Activated CD4-positive, CD25-positive, alpha-beta regulatory T cell (primary cell): ENCODE measurements at places on chromosomes 16 and 17.

- no peak for DNase-seq
These were observed 8.4 kb downstream of the SLC16A3 start for GRCh38 chr17:82237083-82237745.

- no peak for DNase-seq
These were observed 58.1 kb downstream of the ZFHX3 start for GRCh38 chr16:72989579-72990551.

DNA sequence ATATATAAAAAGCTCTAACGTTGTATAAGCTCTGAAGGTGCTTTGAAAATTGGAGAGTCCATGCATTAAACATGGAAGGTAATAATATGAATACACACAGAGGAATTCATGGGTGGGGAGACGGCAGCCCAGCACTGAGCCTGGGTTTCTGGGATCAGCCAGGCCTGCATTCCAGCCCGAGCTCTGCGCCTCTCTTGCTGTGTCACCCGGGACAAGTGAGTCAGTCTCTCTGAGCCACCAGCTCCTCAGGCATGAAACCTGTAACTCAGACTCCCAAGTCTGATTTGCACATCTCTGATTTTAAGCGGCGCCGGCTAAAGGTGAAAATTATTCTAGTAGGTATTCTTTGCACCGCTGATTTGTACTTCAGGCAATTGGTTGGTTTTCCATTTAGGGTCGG is 238.8 kb downstream of the MRTFB start:
- no peak for DNase-seq

- DNase-seq, result no peak
These were observed 79.6 kb upstream of the CLEC18B start for GRCh38 chr16:74500907-74501306.

- no peak for DNase-seq
These were observed 5.1 kb downstream of the GDPD3 start for GRCh38 chr16:30108059-30108850.

- peak; percentile 25 for DNase-seq
These were observed 565 bp downstream of the WDR45B start for GRCh38 chr17:82647593-82648164.

- no peak for DNase-seq
These were observed 133.7 kb downstream of the GSG1L start for GRCh38 chr16:27929818-27930217.

- DNase-seq, result no peak
These were observed 14.7 kb upstream of the C16orf82 start for GRCh38 chr16:27052007-27052406.

DNA sequence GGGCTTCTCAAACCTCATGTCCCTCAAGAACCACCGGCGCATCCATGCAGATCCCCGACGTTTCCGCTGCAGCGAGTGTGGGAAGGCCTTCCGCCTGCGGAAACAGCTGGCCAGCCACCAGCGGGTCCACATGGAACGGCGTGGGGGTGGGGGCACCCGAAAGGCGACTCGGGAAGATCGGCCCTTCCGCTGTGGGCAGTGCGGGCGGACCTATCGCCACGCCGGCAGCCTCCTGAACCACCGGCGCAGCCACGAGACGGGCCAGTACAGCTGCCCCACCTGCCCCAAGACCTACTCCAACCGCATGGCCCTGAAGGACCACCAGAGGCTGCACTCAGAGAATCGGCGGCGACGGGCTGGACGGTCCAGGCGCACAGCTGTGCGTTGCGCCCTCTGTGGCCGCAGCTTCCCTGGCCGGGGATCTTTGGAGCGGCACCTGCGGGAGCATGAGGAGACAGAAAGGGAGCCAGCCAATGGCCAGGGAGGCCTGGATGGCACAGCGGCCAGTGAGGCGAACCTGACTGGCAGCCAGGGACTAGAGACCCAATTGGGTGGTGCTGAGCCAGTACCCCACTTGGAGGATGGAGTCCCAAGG is 5.9 kb downstream of the ZNF646 start:
- DNase-seq, result no peak

GRCh38 chr16:30335598-30336474 is 19.3 kb downstream of the CD2BP2 start:
- no peak for DNase-seq

DNA sequence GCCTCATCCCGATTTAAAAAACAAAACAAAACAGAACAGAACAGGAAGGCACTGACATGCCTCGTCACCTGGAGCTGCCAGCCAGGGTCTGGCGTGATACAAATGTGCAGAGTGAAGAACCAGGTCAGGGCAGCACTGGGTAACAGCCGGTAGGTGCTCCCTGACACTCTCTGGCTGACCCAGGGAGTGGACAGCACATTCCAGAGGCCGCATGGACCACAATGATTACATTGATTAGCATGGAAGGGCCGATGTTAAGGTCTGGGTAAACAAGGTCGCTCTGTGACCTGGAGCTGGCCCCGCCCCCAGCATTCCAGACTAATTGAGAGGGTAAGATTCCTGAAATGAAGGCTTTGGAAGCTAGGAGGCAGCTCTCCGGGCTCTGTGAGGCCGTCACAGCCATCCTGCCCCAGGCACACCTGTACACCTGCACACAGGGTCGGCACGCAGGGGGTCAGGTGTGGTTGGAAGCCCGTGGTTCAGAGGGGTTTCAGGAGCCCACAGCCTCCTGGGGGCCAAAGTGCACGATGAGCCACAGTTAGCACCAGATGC is 21.4 kb downstream of the PIEZO1 start:
- DNase-seq, result no peak

- no peak for DNase-seq
These were observed 324.0 kb downstream of the SNX29 start for GRCh38 chr16:12300490-12300889.

DNA sequence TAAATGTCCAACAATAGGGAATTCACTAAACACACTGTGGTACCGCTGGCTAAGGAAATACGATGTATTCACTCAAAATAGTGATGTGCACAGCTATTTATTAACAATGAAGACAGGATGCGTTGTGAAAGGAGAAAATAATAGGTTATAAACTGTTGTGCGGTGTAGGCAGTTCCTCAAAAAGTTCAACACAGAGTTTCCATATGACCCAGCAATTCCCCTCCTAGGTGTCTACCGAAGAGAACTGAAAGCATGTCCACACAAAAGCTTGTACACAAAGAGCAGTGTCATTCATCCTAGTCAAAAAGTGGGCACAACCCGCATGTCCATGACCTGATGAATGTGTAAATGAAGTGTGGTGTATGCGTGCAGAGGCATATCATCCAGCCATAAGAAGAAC is 1.2 kb upstream of the CES1 start:
- DNase-seq, result no peak

GRCh38 chr16:81018496-81018895 is 11.5 kb downstream of the CENPN start:
- no peak for DNase-seq

DNA sequence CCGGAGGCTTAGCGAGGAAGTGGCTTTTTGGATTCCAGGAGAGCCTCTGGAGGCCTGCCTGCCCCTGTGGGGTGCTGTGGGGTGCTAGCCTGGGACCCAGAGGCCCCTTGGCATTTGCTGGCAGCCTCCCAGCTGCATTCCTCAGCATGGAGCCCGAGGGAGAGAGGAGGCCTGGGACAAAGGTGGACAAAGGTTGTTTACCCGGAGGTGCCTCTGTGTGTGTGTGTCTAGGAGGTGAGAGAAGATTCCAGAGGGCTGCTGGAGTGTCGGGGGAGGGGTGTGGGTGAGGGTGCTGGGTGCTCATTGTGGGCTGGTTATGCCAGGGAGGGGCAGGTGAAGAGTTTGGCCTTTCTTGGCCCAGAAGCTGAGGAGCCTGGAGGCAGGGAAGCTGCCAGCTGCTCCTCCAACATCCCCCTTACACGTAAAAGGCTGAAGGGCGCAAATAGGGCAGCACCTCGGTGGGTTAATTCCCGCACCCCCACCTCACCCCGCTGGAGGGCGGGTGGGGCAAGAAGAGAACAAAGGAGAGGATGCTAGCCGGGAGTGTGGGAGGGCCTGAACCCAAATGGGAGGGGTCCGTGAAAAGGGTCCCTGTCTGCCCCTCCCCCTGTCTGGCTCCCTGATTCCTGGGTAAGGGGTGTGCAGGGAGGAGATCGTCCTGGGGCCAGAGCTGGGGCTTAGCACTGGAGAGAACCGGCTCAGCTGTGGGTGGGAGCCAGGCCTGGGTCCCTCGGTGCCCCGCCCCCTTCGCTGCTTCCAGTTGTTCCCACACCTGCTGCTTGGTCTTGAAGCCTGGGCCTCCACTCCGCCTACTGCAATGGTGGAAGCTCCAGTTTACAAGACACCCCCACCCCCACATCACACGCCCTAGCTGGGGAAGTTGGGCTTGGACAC is 9.9 kb downstream of the HEXIM2 start:
- no peak for DNase-seq

- no peak for DNase-seq
These were observed 79.3 kb downstream of the BANP start for GRCh38 chr16:88030498-88030897.

- DNase-seq, result no peak
These were observed 106.9 kb downstream of the RGS9 start for GRCh38 chr17:65243838-65244625.

DNA sequence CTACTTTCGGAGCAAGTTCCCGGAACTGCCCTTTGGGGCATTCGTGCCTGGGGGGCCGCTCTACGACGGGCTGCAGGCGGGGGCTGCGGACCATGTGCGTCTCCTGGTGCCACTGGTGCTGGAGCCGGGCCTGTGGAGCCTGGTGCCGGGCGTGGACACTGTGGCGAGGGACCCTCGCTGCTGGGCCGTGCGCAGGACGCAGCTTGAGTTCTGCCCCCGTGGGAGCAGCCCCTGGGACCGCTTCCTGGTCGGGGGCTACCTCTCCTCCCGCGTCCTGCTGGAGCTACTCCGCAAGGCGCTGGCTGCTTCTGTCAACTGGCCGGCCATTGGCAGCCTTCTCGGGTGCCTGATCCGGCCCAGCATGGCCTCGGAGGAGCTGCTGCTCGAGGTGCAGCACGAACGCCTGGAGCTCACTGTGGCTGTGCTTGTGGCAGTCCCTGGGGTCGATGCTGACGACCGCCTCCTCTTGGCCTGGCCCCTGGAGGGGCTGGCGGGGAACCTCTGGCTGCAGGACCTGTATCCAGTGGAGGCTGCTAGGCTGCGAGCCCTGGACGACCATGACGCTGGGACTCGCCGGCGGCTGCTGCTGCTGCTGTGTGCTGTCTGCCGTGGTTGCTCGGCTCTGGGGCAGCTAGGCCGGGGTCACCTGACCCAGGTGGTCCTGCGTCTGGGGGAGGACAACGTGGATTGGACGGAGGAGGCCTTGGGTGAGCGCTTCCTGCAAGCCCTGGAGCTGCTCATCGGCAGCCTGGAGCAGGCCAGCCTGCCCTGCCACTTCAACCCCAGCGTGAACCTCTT is 3.6 kb downstream of the MIEF2 start:
- no peak for DNase-seq

- DNase-seq, result no peak
These were observed 8.0 kb downstream of the HS3ST3A1 start for GRCh38 chr17:13593757-13594156.

GRCh38 chr17:40470932-40471828 is 27.9 kb downstream of the IGFBP4 start:
- no peak for DNase-seq

GRCh38 chr17:36060816-36061215 is 3.3 kb upstream of the CCL18 start:
- no peak for DNase-seq

- no peak for DNase-seq
These were observed 183.1 kb upstream of the COX10 start for GRCh38 chr17:13885953-13886889.

DNA sequence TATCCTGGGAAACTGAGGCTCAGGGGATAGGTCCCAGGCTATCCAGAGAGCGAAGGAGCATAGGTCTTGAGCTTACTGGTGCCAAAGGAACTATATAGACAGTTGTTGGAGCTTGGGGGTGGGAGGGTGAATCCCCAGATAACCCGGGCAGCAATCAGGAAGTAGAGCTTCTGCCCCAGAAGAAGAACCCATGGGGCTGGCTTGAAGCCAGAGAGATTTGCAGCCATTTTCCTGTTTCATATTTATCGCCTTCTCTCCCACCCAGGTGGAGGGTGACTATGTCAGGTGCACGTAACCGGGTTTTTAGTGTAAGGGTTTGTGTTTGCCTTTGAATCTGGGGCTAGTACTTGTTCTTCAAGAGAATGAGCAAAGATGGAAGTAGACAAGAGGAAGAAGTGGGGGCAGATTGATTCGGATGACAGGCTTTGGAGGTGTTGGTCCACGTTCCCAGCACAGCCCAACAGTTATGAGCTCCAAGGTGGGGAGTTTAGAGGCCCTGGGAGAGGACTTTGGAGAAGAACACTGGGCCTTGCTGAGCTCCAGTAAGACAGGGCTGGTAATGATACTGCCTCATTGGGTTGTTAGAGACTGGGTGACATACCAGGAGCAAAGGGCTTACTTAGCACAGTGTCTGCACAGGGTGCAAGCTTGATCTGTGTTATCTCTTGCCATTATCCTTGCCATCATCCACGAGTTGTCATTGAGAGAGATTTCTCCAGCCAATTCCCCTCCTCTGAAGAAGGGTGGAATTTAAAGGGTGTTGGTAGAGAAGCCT is 145.6 kb downstream of the CCDC182 start:
- DNase-seq, result peak; percentile 10

GRCh38 chr17:63390090-63390489 is 56.0 kb downstream of the CYB561 start:
- no peak for DNase-seq

DNA sequence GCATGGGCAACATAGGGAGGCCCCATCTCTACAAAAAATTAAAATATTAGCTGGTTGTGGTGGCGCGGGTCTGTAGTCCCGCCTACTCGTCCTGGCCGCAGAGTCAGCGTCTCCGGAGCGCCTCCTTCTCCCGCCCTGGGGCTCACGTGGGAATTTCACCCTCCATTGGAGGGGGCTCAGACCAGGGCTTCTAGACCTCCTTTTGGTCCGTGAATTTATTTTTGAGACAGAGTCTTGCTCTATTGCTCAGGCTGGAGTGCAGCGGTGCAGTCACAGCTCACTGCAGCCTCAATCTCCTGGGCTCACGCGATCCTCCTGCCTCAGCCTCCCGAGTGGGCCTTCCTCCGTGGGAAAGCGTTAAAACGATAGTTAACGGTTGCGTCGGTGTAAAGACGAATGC is 394 bp upstream of the NME4 start:
- no peak for DNase-seq

- no peak for DNase-seq
These were observed 126.4 kb downstream of the KCNJ2 start for GRCh38 chr17:70295731-70296130.

DNA sequence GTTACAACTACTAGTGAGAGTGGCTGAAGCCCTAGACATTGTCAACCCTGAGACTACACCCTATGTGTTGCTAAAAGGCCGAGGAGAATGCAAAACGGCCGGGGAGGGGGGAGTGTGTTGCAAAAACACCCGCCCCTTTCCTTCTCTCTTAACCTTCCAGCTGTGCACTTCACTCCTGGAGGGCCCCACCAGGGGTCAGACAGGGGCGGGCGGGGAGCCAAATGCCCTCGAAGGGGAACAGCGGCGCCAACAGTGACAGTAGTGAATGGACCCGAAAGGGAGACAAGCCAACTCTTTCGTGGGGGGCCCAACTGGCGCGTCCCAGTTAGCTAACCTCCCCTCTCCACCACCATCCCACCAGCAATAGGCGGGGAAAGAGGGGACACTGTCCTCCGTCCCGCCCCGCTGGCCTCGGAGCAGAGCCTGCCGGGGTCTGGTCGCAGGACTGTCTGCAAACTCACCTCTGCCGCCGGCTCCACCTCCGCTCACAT is 352 bp downstream of the MARF1 start:
- DNase-seq, result peak; percentile 71
